ENCODE measurements at places on chromosomes 3 and 15.

- DNase-seq = peak; percentile 11
Measured at GRCh38 chr15:88274553-88275460, 18.3 kb upstream of the NTRK3 start.

- no peak for DNase-seq
Measured at GRCh38 chr3:139227827-139228226, 116.0 kb upstream of the MRPS22 start.

GRCh38 chr3:166510382-166510781 lies 673.2 kb upstream of the BCHE start:
- DNase-seq = no peak

DNA sequence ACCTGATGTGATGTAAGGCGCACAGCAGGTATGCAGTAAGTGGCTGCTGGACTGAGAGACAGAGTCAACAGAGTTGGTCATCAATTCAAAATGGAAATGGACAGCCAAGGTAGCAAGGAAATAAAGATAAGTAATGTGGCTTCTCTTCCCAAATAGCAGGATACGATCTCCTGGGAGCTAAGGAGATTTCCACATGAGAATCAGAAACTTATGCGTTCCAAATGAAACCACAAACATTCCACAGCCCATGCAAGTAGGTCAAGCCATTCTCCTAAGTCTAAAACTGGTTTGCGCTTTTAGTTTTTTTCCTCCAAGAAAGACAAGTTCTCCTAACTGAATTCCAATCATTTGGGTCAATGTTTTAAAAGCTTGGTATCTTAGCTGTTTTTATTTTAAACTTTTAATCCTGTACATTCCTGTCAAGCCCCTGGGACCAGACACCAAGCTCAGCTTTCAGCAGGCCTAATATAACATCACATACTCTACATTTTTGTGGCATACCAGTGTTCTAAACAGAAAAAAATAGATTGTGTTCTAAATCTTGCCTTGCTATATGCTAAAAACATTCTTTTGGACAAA lies 73.7 kb upstream of the TSPAN3 start:
- peak; percentile 92 for DNase-seq

DNA sequence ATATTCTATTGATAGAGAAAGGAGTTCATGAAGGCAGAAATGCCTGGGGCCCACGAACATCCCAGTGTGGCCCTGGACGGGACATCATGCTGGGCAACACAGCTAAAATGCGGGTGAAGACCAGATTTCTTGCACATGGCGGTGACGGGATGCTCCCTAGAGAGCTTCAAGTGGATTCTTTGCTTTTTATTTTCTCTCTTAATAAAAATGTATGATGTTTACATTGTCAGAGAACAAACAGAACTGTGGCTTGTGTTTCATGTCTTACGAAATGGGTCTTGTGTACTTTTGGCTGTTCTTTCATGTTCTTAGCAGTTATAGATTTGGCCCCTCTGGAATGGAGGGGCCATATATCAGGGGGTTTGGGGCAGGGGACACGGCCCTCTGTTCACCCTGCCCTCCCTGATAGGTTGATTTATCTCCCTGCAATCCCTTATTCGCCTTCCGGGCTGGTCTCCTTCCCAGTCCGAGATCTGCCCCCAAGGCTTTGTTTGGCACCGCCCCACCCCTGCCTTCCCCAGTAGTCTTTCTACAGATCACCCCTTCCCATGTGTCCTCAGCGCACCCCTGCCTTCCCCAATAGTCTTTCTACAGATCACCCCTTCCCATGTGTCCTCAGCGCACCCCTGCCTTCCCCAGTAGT lies 68.7 kb upstream of the CGNL1 start:
- DNase-seq = no peak

DNA sequence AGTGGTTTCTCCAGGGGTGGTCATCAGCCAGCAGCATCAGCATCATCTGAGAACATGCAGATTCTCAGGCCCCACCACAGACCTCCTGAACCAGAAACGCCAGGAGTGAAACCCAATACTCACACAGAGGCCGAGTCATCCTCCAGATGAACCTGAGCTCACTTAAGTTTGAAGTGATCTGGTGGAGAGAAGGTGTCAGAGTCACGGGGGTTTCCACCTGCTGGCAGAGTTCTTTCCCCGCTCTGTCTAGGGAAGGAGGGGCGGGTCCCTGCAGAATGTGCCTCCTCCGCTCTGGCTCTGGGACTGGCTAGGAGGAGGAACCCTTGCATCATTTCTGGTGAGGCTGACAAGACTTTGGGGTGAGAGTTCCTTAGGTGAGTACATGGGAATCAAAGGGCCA lies 13.3 kb upstream of the KIF23 start:
- no peak for DNase-seq

DNA sequence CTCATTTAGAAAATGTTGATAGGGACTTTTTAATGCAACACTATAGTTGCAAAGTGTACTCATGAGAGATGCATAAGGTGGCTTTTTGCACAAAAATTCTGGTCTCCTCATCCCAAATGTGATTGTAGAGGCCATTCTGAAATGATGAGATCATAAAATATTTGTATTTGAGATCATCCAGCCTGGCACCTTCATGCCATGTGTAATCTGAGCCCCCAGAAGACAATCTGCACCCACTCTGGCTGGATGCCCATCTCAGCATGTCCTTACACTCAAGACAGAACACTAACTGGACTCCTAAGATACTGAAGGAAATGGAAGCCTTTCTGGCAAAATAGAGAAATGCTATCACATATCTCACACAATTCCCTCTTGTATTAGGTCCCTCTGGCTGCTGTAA lies 49.2 kb downstream of the SLC7A14 start:
- DNase-seq = no peak

DNA sequence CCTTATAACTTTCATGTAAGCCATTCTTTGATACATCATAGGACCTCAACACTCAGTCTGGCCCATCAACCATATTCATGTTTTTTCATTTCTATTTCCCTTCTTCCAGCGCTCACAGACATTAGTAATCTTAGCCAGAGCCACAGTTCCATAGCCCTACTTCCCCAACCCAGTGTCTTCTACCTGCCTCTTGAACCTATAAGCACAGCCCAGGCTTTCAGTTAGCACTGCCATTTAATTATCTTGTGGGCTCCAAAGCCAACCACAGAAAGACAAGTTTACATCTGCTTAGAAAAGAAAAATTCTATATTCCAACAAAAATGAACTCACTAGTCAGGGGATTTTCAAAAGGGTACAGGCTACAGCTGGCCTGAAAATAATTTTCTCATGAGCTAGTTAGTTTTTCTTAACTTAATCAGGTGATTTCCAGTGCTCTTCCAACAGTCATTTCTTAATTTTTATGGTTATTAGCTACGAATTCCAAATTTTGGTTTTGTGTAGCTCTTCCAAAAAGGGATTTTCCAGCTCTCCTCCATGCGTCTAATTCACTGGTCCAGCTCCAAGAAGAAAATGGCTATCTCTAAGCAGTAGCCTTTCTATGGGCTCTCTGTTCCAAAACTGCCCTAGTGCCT lies 13.7 kb downstream of the CD200 start:
- no peak for DNase-seq

GRCh38 chr3:188077160-188077799 lies 76.7 kb upstream of the LPP start:
- no peak for DNase-seq

DNA sequence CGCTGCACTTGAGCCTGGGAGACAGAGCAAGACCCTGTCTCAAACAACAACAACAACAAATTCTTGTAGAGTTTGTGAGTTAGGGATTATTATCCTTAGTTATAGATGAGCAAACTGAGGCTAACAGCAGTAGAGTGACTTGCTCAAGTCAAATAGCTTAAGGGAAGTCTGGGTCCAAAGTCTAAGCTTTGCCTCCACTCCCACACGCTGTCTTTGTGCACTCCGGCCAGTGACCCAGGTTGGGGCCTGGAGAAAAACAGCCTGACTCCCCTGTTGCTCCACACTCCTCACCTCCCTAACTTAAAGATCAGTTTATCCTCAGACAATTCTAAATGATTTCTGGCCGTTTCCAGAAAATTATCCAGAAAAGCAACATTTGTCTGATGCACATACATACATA lies 9.2 kb upstream of the SIN3A start:
- no peak for DNase-seq

GRCh38 chr3:186502138-186502948 lies 41.8 kb downstream of the CRYGS start:
- DNase-seq = no peak

- DNase-seq = no peak
Measured at GRCh38 chr15:78360958-78361718, 21.0 kb downstream of the CRABP1 start.

- no peak for DNase-seq
Measured at GRCh38 chr15:70032509-70032908, 65.2 kb downstream of the TLE3 start.

GRCh38 chr15:26521130-26521529 lies 251.7 kb downstream of the GABRB3 start:
- no peak for DNase-seq

DNA sequence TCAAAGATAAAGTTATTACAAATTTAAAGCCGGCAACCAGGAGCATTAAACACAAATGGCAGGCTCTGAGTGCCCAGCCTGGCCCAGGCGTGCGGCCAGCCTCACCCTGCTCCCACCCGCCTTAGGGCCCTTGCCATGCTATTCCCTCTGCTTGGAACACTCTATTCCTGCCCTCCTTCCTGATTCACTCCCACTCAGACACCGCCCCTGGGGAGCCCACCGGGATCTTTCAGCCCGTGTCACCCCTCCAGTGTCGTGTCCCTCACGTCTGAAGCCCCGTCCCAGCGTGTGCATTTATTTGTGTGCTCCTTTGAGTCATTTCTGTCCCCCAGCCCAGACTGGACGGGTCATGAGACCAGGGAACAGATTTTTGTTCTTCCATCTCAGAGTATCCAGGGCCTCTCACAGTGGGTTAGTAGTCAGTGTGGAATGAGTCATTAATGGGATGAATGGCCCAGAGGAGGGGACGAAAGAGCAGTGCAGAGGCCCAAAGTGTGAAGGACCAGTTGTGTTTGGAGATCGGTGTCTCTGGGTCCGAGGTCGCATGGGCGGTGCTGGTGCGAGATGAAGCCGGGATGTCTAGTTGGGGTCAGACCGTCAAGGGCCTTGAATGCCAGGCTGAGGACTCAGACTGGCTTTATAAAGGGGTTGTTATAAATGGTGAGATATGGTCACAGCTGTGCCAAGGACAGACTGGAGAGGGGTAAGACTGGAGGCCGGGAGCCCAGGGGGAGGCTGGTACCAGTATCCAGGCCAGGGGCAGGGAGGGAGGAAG lies 58.9 kb upstream of the SLC6A6 start:
- DNase-seq = no peak

DNA sequence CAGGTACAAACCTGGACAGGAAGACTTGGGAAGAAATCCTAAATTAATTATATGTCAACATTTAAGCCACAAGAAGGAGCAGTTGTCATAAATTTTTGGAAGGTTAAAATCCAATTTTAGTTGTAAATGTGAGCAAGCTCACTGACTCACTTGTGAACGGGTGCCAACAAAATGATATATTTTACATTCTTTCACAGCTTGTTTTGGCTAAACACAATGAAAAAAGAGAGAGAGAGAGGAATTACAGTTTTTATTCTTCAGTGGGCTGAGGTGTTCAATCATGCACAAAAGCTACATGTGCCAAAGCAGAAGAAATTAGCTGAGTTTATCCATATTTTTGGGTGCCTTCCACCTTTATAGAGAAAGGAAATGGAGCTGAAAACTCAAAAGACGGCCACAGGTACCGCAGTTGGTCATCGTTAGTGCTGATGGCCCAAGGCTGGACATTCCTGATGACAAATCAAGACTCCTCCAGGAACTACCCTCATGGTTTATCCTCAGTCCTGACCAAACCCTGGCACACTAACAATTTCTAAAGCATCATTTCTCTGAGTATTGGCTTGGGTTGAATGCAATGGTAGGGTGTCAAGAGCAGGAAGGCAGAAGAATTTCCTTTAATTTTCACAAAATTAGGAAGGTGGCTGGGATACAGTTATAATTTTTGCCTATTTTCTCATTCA lies 37.6 kb upstream of the WNT5A start:
- peak; percentile 62 for DNase-seq

DNA sequence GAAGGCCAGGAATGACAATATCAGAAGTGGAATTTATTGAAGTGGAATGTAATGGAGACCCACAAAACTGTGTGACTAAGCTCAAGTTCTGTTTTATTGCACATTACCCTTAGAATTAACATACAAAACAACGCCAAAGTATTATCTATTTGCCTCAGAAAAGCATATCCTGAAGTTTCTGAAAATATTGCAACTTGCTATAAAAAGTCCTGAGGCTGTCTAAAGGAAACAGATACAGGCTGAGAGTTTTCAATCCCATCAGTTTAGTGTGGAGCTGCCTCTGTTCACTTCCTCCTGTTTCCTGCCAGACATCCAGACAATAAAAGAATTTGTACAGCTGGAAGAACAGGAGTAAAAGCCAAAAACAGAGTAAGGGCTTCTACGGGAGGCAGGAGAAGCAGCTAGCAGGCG lies 108.8 kb downstream of the FBN1 start:
- DNase-seq = no peak

- peak; percentile 11 for DNase-seq
Measured at GRCh38 chr15:91890614-91891013, 37.1 kb downstream of the SLCO3A1 start.

- DNase-seq = no peak
Measured at GRCh38 chr3:132256989-132257388, 60.2 kb upstream of the ACP3 start.

DNA sequence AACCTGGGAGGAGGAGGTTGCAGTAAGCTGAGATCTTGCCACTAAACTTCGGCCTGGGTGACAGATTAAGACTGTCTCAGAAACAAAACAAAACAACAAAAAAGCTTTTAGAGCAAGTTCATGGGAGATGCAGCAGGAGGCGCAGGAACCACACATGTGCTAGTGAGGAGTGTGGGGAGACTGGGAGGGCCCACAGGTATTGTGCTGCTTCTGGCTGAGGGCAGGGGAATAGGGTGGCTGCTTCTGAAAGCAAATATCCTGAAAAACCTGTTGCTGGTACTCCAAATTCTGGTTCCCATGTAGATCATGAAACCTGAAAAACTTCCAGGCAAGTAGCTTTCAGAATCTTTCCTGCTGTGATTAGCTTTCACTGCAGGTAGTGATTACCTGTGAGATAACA lies 22.1 kb downstream of the TYRO3 start:
- DNase-seq = no peak

DNA sequence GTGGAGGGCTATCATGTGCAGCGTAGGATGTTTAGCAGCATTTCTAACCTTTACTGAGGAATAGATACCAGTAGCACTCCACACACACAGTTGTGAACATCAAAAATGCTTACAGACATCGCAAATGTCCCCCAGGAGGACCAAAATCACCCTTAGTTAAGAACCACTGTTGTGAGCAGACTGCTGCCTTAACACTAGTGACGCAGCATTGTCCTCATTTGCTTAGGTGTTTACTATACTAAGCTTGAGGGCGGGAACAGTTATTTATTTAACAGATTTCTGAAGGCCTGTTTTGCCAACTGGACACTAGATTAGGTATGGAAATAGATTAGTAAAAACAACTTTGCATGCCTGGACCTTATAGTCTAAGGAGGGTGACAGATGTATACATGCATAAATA lies 2.3 kb downstream of the PPP2R3A start:
- DNase-seq = no peak

DNA sequence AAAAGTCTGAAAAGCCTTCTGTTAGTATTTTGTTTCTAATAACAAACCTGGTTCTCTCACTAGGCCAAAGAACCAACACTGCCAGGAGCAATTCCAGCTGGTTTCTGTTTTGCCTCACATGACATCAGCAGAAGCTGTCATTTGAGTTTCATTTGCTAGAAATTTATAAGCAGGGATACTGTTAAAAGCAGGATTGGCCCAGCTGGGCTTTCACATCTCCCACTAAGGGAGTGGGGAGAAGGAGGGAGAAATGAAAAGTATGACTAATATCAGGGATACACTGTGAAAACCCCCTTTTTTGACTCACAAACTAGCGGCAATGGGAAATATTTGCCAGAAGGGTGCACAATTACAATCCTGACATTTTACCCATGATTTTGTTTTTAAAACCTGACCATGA lies 5.3 kb downstream of the CCDC80 start:
- DNase-seq = no peak

All from HS-5 (cell line).